Neural progenitor cell (in vitro differentiated cells): ENCODE measurements at places on chromosomes 1 and 21. TPM values are rescaled to one million over a fixed set of nuclear protein-coding genes. Genes with fewer than 3 reads are reported as not detected.

DNA sequence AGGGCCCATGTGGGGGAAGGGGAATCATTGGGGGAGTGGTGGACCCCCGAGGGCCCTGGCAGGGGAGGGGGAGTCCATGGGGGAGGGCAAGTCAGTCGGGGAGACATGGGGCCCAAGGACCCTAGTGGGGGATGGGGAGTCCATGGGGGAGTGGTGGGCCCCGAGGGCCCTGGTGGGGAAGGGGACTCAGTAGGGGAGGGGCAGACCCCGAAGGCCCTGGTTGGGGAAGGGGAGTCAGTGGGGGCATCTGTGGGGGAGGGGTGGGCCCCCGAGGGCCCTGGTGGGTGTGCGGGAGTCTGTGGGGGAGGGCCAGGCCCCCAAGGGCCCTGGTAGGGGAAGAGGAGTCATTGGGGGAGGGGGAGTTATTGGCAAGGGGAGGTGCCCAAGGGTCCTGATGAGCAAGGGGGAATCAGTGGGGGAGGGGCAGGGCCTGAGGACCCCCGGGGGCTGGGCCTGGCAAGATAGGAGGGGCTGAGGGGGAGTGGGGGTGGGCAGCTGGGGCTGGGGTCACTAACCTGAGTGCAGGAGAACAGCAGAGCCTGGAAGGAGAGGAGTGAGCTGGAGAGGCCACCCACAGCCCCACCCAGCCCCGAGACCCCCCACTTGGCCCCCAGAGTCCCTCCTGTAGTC, 2.1 kb downstream of the MXRA8 start:
- H3K4me1 ChIP-seq: peaks cover 63% of the 10 kb centered on the region
- H3K27me3 ChIP-seq: peaks cover 35% of the 10 kb centered on the region
- H3K4me3 ChIP-seq: no peak overlapping the region
- no peak for DNase-seq

DNA sequence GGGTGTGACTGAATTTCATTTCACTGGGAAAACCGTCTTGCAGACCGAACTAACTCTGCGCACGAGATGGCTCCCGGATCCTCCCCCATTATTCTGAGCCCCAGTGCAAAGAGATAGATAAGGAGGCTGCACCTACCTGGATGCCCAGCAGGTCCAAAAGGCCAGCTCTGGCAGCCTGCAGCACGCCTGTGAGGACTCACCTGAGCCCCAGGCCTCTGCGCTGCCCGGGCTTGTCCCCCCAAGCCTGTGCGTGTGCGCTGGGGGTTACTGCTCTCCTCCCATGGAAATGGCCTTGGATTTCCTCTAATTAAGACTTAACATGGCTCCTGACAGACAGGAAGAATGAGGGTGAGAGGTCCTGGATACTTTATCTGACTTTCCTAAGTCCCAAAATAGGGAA, 83.4 kb downstream of the MDM4 start:
- H3K27ac ChIP-seq: no peak overlapping the region
- no peak for DNase-seq
- H3K4me3 ChIP-seq: no peak overlapping the region
- H3K4me1 ChIP-seq: peaks cover 3% of the 10 kb centered on the region

RNPC3 gene
- 35.1 and 46.8 TPM in 2 replicates for total RNA-seq

- peak; percentile 85 for DNase-seq
- peak overlapping the region; percentile 77 for H3K4me3 ChIP-seq
- peaks cover 29% of the 10 kb centered on the region for H3K4me1 ChIP-seq
- no peak overlapping the region for H3K27ac ChIP-seq
- no peaks in the 10 kb centered on the region for H3K36me3 ChIP-seq
- H3K27me3 ChIP-seq: peaks cover 12% of the 10 kb centered on the region
Measured at GRCh38 chr1:22709891-22710700, 543 bp upstream of the EPHB2 start.

KIF17 gene
- 2.2 and 4.0 TPM in 2 replicates for total RNA-seq
